Fibroblast of villous mesenchyme (primary cell): ENCODE measurements at places on chromosomes 2 and 18. TPM values are rescaled to one million over a fixed set of nuclear protein-coding genes. Genes with fewer than 3 reads are reported as not detected.
A peak's percentile ranks its signal among the peaks of the same experiment; 100 is the strongest.

DNA sequence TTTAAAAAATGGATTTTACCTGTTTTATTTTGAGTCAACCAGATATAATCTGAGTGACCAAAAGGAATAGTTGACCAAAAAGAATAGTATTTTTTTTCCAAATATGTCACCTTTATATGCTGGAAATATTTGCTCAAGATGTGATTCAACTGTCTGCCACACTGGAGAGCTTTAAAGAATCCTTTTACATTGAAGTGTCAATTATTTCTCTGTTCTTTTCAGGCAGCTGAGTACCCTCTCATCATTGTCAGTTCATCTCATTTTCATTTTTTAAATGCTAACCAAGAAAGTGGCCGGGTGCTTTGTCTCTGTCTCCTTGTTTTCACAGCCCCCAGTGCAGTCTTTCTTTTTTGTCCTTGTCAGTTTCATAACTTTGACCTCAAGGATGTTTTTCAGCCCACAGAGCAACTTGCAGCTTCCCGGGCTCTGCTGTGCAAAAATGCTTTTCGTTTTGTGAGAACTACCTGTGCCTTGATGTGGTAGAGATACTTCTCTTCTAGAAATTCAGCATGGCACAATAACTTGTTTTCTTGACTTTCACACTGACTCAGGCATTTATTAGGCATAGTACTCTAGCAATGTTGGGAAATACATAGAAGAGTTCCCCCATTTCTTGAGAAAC, 23.4 kb upstream of the CERS6 start:
- DNase-seq: no peak

GRCh38 chr18:70046796-70047195, 99.1 kb upstream of the CD226 start:
- no peak for DNase-seq

GRCh38 chr18:79337184-79337583, 58.5 kb upstream of the NFATC1 start:
- no peak for DNase-seq

DNA sequence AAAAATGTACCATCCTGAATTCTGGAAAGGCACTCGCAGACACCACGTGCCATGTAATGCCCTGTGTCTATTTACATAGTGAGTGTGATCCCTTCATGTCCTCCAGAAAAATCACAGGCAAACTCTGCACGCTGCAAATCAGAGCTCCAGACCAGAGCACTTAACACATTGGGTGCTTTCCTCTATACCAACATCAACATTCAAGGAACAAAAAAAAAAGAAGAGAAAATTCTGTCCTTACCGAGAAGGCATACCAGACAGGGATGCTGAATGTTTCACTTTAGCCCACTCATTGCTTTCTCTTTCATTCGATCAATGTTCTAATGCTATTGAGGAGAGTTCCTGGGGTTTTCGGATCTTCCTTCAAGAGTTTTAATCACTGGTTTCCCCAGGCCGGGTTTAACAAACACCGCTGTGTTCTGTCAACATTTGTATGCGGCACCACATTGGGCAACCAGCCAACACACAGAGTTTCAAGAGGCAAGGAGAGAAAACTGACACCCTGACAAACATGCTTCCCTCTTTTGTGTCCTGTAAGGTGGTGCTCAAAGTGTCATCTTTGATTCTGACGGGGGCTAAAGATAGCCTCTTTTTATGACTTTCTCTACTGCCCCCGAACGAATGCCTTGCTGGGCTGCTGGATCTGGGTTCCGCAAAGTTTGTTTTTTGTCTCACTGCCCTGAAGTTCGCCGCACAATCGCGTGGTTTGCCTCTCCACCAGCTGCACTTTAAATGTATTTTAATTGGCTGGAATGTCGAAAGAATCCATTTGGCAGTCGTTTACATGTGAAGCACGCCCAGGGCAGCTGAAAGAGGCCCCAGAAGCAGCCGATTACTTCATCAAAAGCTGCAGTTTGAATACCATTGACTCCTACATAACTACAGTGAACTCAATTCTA, 106.4 kb upstream of the NCKAP5 start:
- DNase-seq: peak; percentile 74

DNA sequence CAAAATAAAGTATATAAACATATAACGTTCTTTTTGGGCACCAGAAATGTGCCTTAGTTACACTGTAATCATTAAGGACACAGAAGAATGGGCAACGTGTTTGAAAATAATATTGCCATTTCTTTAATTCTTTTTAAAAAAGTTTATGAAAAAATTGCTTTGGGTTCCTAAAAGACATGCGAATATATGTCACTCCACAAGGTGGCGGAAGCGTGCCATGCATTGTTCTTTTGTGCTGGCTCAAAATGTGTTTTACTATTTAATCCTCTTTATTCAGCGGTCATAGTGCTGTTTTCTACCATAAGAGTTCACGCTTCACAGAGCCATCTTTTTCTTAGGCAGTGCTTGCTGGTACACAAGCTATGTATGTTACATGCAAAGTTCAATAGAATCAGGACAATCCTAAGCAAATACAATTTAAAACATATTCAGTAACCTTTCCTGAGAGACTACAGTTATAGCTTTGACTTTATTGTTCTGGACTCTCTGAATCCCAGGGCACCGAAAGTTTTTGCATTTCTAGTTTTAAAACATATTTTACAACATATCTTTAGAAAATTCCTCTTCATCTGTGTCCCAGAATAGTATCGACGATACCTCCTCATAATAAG, 147.8 kb upstream of the ERBB4 start:
- DNase-seq: peak; percentile 62

DNA sequence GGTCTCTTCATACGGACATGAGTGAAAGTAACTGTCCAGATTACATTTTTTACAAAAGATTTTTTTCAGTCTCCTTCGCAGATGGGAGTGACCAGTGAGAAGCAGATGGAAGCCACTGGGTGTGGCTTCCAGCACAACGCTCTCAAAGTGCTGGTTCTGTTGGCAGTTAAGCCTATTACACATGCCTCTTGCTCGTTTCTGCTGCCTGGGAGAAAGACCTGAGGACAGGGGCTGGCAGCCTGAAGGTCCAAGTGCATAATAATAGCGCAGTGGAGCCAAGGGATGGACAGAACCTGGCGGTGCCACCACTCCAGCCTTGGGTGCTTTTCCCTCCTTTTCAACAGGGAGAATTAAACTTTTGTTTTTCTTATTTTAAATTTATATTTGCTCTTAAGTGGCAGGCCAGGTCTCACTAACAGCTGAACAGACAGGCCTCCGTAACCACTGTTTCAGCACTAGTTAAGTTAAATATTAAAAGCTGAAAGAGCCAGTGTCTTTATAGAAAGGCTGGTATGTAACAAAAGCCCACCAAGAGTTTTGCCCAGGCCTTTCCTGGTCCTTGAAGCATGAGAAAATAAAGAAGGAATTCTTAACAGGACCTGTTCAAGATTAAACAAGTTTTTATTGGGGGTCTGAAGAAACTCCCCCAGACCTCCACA, 1.2 kb upstream of the SKA1 start:
- no peak for DNase-seq

IL1R2 gene
- total RNA-seq: 0.32 TPM in 1 of 2 replicates, not detected in the other
